ENCODE measurements at places on chromosomes 12 and 14.

- DNase-seq: no peak
Observed at GRCh38 chr14:71388862-71389261, 481.6 kb downstream of the PCNX1 start.

- DNase-seq: no peak
Observed at GRCh38 chr12:82242729-82243128, 115.5 kb downstream of the CCDC59 start.

DNA sequence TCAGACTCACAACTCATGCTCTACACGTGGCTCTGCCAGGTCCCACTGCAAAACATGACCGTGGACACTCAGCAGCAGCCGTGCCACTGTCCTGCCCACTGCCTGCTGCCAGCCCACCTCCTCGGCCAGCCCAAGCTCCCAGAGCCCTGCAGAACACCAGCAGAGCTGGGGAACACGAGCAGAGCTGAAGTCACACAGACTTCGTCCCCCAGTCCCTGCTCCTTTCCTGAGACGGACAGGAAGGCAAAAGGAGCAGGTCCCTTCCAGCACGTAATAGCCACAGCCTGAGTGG lies 152.1 kb downstream of the DPF3 start:
- DNase-seq: no peak

- no peak for DNase-seq
Observed at GRCh38 chr14:52049721-52050588, 18.9 kb downstream of the NID2 start.

DNA sequence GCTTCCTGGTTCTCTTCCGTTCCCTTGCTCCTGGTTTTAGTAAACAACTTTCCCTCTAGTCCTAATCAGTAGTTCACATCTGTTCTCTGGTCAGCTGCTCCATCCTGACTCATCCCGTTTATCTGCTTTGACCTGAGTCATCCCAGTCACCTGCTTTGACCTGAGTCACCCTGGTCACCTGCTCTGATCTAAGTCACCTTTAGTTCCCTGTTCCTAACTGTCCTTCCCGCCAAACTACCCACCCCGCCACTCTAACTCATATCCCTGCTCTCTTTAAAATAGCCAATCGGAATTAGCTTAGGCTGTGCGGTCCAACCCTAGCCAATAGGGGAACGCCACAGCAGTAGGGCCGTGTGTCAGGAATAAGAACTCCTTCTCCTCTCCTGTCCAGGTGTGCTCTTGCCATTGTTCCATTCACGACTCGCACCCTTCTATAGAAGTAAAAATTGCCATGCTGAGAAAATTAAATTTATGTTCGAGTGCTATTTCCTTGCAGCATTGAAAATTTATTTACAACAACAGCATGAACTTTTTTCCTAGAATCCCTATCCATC lies 3.1 kb upstream of the ANKRD33 start:
- no peak for DNase-seq

GRCh38 chr12:118136559-118137003 lies 657 bp downstream of the PEBP1 start:
- no peak for DNase-seq

GRCh38 chr12:13183620-13184019 lies 12.9 kb upstream of the EMP1 start:
- no peak for DNase-seq

DNA sequence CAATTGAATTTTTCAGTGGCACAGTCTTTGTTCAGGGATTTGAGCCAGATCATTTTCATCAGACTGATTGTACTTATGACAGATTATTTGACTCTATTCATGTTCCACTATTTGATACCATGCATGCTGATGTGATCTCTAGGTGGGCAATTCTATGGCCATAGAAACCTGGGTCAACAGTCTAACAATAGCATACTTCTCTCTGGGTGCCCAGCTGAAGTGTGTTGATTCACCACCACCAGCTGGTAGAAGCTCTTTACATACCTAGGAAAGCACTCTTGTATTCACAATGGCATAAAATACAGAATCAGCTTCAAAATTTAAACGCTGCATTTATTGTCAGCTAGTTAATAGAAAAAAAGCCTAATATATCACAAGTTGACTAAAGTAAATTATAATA lies 90.2 kb upstream of the TMTC2 start:
- DNase-seq: no peak

- peak; percentile 45 for DNase-seq
Observed at GRCh38 chr14:23327947-23328744, 6.9 kb downstream of the PABPN1 start.

DNA sequence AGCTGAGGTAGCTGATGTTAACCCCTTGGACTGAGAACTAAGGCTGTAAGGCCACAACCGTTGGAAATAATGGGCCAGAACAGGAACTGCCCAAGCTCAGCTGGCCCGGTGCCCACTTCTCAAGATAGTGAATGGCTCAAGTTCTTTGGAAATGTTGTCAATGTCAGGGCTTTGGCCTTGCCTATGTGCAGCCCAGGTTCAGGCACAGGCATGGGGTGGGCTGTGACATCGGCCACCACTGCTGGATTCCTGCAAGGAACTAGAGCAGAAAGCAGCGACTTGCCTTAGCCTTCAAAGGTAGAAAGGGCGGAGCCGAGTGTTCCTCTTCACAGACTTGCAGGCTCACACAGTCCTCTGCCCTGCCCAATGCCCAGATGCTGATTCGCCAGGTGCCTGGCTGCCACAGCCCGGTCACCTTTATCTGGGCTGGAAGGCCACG lies 291.2 kb downstream of the ZFP36L1 start:
- DNase-seq: no peak

GRCh38 chr14:35250319-35250718 lies 41.9 kb upstream of the PSMA6 start:
- DNase-seq: no peak

- no peak for DNase-seq
Observed at GRCh38 chr12:109504068-109504467, 26.6 kb downstream of the UBE3B start.

- no peak for DNase-seq
Observed at GRCh38 chr12:3119756-3120601, 42.8 kb downstream of the TSPAN9 start.

- DNase-seq: no peak
Observed at GRCh38 chr12:58068706-58069105, 127.3 kb downstream of the ATP23 start.

- no peak for DNase-seq
Observed at GRCh38 chr12:12837025-12837812, 24.1 kb downstream of the DDX47 start.

- DNase-seq: no peak
Observed at GRCh38 chr12:46385438-46385837, 12.9 kb upstream of the SLC38A2 start.

GRCh38 chr12:46661110-46661845 lies 164.5 kb downstream of the SLC38A4 start:
- no peak for DNase-seq

DNA sequence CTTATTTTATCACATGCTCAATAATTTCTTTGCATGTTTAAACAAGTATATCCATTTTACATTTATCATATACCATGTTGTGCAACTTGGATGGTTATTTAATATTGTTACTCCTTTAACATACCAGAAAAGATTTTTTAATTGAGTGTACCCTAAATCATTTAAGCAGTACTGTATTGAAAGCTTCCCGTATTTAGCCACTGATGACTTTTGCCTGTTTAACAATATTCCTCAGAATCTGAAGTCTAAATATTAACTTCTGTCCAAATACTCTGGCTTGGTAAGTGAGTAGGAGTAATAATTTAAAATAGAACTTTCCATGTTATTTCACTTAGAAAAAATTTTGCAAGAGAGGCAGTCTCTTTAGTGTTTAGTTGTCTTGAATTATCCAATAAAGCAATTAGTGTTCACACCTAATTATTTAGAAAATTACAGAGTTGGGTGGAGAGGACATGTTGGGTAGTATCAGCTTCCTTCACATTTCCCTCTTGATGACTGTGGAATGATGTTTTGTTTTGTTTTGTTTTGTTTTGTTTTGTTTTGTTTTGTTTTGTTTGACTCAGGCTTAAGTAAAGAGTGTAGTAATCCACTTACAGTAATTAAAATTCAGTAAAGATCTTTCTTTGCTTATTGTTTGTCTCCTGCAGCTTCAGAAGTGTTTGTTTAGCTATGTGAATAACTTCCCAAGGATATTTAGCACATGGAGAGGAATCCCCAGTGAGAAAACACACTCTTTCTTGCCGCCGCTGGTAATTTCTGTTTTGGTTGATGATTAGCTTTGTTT lies 59.5 kb downstream of the DAAM1 start:
- no peak for DNase-seq
